ENCODE measurements at places on chromosomes 3 and 15.

DNA sequence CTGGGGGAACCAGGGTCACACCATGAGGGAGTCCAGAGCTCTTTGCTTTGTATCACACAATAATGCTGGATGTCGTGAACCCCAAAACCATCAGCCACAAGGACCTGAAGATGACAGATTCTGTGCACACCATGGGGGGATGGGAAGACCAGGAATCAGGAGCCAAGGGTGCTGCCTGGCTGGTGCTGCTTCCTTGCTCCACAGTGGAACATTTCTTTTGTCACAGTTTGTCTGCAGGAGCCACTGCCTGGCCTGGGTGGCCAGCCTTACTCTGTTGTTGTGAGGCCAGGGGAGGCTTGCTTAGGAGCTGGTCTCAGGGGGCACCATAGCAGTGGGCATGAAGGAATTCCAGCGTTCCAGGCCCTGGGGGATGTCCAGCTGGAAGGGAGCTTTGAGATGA, 6.5 kb upstream of the TGM5 start:
- no peak for DNase-seq

- DNase-seq, result no peak
Measured at GRCh38 chr3:127546554-127546953, 44.0 kb downstream of the TPRA1 start.

DNA sequence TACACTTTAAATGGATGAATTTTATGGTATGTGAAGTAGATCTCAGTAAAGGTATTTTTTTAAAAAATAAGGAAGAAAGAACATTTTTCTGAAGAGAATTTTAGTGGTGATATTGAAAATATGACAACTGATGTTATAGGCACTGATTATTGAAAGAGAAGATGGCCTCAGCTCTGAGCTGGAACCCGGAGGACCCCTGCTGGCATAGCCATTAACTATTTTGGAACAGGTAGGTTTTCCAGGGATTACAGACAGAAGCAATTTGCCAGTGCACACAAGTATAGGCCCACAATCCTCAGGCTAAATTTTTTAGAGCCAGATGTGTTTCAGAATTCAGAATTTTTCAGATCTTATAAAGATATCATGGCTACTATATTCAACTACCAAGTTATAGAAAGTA, 315.9 kb upstream of the GPR149 start:
- DNase-seq, result no peak

DNA sequence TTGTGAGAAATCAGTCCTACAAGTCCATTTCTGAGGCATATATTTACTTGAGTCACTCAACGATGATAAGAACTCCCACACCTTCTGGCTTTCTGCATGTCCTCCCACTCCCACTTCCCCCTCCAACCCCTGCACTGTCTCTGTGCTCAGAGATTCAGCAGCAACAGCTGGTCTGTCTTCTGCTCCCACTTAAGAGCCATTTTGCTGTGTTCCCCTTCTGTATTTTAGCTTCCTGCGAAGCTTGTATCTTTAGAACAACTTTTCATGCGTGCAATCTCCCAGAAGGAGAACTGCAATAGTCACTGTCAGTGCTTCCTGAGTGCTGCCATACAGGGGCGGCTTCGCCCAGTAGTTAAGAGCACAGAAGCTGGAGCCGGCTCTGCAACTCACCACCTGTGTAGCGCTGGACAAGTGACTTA, 90.0 kb upstream of the SPATA12 start:
- no peak for DNase-seq

DNA sequence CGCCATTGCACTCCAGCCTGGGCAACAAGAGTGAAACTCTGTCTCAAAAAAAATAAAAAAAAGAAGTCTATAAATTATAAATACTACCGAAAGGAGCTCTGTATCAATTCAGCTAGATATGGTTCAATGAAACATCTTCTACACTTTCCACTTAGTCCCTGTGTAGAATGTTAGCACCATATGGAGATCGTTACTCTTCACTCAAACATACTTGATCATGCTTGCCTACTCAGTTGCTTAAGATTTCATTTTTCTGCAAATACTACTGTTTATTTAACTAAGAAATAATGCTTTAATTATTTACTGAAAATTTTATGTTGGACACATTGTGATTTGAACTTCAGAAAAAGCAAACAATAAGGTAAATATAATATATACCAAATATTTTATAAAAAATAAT, 17.1 kb upstream of the NANOGP8 start:
- no peak for DNase-seq

All from body of pancreas (tissue), 4 donors.